ENCODE measurements at places on chromosomes 12 and 14.

DNA sequence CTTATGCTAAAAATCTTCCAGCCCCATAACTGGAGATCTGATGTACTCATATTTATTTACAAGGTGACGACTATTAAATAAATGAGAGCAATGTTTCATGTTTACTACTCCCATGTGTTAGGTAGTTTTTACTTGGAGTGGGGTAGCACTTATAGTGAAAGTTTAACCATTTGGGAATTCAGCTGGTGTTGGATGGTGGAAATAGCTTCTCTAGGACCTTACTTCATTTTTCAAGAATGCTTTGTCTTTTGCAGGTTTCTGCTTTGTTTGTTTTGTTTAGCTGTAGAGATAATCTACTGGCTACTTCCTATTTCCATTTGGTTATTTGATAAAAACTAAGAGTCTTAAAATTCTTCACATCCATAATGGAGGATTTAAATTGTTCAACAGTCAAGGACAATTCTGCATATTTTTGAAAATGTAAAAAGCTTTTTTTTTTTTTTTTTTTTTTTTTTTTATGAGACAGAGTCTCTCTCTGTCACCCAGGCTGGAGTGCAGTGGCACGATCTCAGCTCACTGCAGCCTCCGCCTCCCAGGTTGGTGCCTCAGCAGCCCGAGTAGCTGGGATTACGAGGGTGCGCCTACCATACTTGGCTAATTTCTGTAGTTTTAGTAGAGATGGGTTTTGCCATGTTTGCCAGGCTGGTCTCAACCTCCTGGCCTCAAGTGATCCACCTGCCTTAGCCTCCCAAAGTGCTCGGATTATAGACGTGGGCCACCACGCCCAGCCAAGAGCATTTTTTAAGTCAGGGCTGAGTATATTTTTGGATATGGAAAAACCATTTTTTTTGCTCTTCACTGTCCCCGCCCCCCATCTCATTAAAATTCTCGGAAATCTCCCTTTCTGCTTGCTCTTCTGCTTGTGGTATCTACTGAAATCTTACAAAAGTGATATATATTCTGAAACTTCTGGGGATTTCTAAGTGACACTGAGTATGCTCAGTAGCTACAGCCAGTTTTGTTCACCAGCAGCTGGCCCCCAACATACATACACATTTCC lies 1.4 kb upstream of the ABCD2 start:
- DNase-seq = no peak

DNA sequence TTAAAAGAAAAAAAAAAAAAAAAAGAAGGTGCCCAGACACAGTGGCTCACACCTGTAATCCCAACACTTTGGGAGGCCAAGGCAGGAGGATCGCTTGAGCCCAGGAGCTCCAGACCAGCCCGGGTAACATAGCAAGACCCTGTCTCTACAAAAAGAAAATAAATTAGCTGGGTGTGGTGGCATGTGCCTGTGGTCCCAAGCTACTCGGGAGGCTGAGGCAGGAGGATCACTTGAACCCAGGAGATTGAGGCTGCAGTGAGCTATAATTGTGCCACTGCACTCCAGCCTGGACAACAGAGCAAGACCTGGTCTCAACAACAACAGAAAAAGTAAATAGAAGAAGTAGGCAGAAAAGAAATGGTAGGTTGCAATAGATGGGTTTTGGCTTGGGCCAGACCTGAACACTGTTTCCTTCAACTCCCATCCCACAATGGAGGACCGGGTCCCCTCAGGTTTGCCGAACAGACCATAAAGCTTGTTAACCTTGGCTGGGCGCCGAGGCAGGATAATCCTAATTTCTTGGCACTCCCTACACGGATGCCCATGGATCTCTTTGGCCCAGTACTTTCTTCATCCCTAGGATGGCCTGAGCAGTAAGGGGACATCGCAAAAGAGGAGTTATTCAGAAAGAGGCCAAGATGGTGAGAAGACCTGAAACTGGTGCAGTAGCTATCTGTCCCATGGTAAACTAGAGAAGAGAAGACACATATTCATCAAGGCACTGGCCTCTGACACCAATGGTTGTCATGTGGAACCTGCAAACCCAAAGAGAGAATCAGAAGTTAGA lies 165.5 kb upstream of the CCND2 start:
- DNase-seq = no peak

DNA sequence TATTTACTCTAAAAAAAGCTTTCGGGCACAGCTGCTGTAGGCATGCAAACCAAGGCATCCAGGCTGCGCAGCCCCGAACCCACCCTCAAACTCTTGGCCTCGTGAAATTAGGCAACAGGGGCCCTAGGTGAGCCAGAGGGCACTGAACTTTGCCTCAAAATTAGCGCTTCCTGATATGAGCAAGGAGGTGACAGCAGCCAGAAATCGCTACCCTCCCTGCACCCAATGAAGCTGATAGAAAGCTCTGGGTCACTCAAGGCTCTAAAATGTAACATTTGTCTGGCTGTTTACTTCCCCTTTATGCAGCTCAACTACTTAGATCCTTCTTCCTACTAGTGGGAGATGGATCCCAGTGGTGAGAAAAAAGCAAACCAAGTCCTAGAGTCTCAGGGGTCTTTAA lies 61.8 kb downstream of the PITPNM2 start:
- DNase-seq = no peak

DNA sequence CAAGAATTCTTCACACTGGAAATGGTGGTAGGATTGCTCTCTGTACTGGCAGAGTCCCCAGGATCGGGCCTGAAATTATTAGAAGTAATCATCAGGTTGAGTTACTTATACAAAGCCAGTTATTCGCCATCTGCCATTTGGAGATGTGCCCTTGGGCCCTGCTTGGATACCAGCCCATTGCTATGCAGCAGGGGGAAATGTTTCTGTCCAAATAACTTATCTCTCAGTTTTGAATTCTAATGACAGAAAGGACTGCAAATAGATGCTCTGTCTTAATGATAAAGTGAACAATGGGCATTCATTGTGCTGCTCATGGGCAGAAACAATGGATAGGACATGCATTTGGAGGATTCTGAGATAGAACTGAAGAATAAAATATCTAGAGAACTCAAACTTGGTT lies 139.1 kb upstream of the PELI2 start:
- no peak for DNase-seq

- DNase-seq = no peak
Observed at GRCh38 chr14:100717386-100717785, 9.3 kb upstream of the DLK1 start.

DNA sequence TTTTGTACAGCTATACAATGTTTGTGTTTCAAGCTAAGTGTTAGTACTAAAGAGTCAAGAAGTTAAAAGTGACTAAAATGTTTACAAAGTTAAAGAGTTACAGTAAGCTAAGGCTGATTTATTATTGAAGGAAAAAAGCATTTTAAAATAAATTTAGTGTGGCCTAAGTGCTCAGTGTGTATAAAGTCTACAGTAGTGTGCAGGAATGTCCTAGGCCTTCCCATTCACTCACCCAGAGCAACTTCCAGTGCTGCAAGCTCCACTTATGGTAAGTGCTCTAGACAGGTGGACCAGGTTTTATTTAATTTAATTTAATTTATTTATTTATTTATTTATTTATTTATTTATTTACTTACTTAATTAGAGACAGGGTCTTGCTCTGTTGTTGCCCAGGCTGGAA lies 19.6 kb downstream of the DLK1 start:
- DNase-seq = no peak

- DNase-seq = no peak
Observed at GRCh38 chr12:49133014-49133413, 1.8 kb upstream of the TUBA1B start.

DNA sequence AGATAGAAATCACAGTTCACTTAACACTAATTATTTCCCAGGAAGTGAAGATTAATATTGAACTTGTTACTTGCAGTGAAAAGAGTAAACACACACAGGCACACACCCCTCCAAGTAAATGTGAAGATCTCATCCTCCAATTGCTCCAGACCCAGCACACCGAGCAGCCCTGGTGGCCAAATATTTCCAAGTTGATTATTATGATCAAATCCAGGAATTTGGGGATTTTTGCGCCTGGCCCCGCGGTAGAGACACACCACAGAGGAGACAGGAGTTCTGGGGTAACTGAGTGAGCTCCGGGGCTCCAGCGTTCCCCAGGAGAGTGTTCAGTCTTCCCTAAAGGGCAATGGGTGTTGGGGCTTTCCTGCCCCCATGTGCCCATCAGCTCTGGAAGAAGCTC lies 431.5 kb downstream of the BCL11B start:
- DNase-seq = no peak

Measured in T-helper 22 cell (primary cell).